GM23338 (cell line): ENCODE measurements at places on chromosomes 2 and 18.

- DNase-seq = peak; percentile 81
Measured at GRCh38 chr18:56789004-56789888, 138.1 kb downstream of the WDR7 start.

GRCh38 chr2:162919111-162919510 is 80.5 kb upstream of the KCNH7 start:
- DNase-seq = no peak

- DNase-seq = no peak
Measured at GRCh38 chr2:75598589-75599155, 37.9 kb upstream of the EVA1A start.

GRCh38 chr2:240574386-240575100 is 6.3 kb downstream of the RNPEPL1 start:
- DNase-seq = no peak

- DNase-seq = no peak
Measured at GRCh38 chr2:128292599-128293425, 25.9 kb downstream of the HS6ST1 start.

- no peak for DNase-seq
Measured at GRCh38 chr18:69127873-69128500, 272.7 kb upstream of the DOK6 start.

GRCh38 chr2:100193291-100193710 is 50.9 kb upstream of the AFF3 start:
- DNase-seq = no peak

DNA sequence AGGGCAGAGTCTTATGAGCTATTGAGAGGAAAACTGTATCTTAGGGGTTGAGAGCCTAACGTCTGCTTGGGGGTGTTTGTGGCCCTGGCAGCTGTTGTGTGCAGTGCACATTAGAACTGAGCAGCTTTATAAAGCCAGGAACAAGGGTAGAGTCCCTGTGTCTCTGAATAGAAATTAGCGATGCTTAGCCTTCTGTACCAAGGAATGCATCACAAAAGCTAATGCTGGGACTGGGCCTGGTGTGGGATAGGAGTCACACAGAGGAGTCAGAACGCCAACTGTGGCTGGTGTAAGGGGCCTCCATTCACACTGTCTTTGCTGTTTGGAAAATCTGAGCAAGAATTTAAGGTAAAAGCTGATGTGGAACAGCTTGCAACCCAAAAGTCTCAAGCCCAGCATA is 283.2 kb downstream of the SOX11 start:
- no peak for DNase-seq

DNA sequence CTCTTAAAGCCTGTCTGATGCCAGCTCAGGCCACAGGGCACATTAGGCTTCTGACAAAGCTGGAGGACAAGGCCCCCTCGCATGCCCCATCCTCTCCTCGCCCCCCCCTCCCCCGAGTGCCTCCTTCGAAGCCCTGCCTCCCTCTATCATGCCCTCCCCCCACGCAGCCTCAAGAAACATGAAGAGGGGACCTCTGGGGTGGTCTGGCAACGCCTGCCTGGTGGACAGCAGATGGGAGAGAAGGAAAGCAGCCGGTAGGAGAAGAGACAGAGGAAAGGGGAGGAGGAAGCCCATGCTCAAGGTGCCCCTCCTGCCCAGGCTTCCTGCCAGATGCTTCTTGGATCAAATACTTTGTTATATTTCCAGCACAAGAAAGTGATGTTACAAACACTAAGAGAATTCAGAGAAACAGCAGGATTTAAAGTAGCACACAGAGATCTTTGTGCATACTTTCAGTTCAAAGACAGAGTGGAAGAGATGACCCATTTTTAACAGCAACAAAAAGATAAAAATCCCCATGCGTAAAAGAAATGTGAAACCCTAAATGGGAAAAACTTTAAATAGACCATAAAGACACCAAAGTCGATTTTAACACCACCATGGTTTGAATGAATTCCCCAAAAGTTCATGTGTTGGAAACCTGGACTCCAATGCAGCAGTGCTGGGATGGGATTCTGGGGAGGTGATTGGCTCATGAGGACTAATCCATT is 19.0 kb downstream of the BOK start:
- DNase-seq = no peak

GRCh38 chr2:12119841-12120240 is 373.4 kb downstream of the LPIN1 start:
- DNase-seq = no peak

DNA sequence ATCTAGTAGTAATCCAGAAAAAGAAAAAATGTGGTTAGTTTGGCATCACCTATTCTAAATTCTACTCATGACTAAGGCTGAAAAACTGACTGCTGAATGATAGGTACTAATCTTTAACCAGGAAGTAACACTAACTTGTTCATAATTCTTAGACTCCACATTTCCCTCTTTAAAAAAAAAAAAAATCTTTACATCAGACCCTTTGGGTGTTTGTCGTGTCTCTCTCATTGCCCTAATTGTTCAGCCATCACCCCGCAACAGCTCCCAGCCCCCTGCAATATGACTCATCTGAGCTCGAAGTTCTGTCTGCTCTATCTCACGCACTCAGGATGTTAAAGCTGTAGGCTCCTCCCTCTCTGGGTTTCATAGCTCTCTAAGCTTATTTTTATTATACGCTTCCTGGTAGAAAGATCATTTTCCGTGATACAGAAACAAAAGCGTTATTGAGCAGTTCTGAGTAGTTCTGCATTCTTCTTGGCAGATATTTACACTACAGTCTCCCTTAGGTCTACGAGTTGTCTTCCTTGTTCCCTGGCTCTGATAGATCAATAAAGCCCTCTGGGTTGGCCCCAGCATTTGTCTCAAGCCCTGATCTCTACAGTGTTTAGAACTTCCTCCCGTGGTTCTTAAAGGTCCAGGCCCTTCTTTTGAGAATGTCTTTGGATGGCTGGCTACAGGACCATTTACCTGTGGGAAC is 95.6 kb downstream of the TNFRSF11A start:
- no peak for DNase-seq

- DNase-seq = no peak
Measured at GRCh38 chr2:191023235-191023679, 9.3 kb upstream of the STAT1 start.

- DNase-seq = no peak
Measured at GRCh38 chr2:39264733-39265132, 21.0 kb upstream of the CDKL4 start.

DNA sequence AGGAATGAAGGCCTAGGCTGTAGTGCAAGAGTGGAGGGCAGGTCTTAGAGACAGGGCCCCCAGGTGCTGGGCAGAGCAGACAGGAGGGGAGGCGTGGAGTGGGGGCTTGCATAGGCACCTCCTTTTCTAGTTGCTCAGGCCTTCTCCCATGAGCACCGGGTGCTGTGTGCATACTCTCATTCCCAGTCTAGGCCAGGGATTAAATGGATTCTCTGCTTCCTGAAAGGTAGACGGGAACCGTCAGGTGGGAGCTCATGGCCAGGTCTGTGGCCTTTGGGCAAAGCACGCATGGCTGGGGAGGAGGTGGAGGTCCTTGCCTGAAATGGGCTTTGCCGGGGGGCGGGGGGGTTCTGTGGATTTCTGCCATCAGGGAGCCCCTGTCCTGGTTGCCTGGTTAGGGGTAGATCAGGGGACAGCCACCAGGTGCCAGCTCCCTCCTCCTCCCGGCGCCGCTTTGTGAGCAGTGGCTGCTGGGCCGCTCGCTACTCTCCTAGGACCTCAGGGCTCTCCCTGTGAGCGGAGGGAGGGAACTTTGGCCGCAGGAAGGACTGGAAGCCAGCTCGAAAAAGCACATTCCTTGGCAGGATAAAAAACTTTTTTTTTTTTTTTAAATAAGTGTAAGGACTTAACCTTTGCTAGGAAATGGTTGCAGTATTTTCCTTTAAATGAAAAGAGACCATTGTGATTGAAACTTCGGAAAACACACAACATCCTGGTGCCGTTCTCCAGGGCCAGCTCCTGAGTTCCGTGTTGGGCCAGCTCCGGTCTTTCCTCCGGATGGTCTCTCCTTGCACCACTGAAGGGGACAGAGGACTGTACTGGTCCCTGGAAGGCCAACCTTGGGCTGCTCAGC is 82.8 kb upstream of the HAAO start:
- peak; percentile 31 for DNase-seq

DNA sequence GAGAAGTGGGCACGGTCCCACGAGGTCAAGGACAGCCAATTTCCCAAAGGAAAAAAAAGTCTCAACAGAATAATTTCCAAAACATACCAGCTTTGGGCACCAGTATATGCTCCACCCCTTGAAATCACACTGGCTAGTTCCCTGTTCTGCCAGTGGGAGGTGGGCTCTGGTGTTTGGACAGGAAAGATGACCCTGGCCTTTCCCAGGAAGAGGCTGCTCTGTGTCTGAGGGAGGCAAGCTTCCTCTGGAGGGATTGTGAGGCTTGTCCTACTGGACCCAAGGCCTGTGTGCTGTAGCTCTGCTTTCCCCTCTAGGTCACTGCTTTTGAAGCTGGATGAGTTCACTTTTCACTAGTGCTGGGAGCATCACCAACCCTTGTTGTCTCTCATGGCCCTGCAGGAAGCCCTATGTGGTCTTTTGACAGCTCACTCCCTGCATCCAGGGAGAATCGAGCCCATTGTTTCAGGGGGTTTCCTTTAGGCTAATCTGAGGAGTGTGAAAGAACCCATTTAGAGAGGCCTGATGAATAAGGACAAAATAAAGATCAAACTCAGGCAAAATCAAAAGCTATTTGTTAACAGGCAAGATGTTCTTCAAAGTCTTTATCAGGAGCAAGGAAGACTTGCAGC is 36.3 kb downstream of the CXCR4 start:
- no peak for DNase-seq

- DNase-seq = no peak
Measured at GRCh38 chr2:189960346-189960745, 102.2 kb downstream of the MSTN start.

DNA sequence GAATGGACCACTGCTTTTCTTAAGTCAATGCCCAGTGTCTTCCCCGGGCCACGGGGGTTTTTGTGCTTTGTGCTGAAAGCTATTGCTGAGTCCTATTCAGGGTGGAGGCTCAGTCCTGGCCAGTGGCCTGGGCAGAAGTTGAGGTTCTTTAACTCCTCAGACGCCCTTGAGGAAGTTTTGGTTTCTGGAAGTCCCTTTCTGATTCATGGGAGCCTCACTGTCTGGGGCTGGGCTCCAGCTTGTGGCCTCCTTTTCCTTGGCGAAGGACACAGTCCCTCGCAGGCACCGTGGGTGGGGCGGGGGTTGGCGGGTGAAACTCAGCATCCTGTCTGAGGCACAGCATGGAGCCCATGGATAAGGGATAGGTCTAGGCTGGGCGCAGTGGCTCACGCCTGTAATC is 465.2 kb upstream of the HS6ST1 start:
- no peak for DNase-seq

GRCh38 chr2:172081221-172082022 is 3.9 kb upstream of the DLX1 start:
- DNase-seq = peak; percentile 76

DNA sequence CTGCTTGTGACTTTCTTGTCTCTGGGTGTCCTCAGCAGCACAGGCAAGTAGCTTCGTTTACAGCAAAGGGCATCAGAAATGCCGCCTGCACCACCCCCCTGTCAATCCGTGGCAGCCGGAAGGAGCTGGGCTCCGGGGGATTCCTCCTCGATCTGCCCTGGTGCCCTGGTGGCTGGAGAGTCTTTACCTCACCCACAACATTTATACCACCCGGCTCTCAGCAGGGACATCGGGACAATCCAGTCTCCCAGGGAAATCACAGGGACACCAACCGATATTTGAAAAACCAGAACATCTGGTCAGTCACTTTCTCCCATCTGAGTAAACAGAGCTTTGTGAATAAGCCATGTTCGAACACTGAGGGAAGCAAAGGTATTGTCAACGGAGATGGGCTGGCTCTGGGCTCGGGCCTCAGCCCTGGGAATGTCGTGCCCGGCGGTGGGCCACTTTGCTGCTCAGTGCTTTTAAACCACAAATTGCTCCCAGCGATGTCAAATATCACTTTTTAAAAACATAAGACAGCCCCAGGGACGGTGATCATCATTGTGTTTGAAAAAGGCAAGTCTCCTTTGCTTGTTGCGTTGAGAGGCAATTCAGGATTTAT is 210.0 kb upstream of the SALL3 start:
- DNase-seq = no peak

- no peak for DNase-seq
Measured at GRCh38 chr2:223054193-223054781, 2.3 kb downstream of the KCNE4 start.

GRCh38 chr2:113078350-113078839 is 10.6 kb downstream of the IL1F10 start:
- no peak for DNase-seq
